Neural crest cell (in vitro differentiated cells): ENCODE measurements at places on chromosomes 7 and 10. TPM values are rescaled to one million over a fixed set of nuclear protein-coding genes. Genes with fewer than 3 reads are reported as not detected.

- no peaks in the 10 kb centered on the region for H3K4me1 ChIP-seq
- no peak overlapping the region for H3K4me3 ChIP-seq
These were observed 524.5 kb downstream of the PHTF2 start for GRCh38 chr7:78323118-78323517.

GRCh38 chr7:142478479-142479220 is 220.8 kb upstream of the PRSS58 start:
- no peaks in the 10 kb centered on the region for H3K36me3 ChIP-seq
- peaks cover 2% of the 10 kb centered on the region for H3K27me3 ChIP-seq
- no peak for DNase-seq
- no peak overlapping the region for H3K27ac ChIP-seq

DNA sequence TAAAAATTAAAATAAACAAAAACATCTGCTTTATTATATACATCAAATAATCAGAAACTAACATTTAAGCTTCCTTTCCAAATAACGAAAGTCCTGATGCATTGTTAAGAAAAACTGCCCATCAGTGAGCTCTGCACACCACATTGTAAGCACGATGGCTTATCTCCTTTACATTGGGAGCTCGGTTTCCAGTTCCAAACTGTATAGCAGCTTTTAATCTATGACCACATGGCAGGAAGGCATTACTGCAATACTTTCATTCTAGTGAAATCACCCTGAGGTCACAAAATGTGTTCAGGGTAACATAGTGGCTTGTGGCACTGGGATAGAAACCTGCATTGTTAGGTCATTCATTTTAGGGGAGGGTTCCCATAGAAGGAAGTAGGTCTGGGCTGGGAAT is 146.3 kb downstream of the ZNF22 start:
- no peaks in the 10 kb centered on the region for H3K4me1 ChIP-seq
- H3K27ac ChIP-seq: no peak overlapping the region
- no peak for DNase-seq

DNA sequence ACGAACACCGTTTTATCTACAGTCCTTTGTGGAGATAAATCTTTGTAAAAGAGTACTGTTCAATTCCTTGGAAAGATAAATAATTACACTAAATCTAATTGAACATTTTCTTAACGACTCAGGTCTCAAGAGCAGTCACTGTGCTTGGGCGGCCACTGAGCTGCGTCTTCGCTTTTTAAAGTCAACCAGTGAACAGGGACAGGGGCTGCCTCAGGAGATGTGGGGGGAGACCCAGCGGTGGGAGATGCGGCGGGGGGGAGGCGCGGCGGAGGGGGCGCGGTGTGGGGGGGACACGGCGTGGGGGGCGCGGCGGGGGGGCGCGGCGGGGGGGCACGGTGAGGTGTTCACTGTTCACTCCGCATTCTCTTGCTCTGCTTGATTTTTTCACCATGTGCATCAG is 39.8 kb downstream of the CAMK2B start:
- H3K4me3 ChIP-seq: no peak overlapping the region
- no peak overlapping the region for H3K27ac ChIP-seq
- H3K27me3 ChIP-seq: no peaks in the 10 kb centered on the region
- H3K36me3 ChIP-seq: no peaks in the 10 kb centered on the region

GRCh38 chr10:9305018-9305655 is 1250.6 kb downstream of the GATA3 start:
- H3K27me3 ChIP-seq: peaks cover 45% of the 10 kb centered on the region
- no peak for DNase-seq
- H3K27ac ChIP-seq: no peak overlapping the region
- H3K4me3 ChIP-seq: no peak overlapping the region

DNA sequence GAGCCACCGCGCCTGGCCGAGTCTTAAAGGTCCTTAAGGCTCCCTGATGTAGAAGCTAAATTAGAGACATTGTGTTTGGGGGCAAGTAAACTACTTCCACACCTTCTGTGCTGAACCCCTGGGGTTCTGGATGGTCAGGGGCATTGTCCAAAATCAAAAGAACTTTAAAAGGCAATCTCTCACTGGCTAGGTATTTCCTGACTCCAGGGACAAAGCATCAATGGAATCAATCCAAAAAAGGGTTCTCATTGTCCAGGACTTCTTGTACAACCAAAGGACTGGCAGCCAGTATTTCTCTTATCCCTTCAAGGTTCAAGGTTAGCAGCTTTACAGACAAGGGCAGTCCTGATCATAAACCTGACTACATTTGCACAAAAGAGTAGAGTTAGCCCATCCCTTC is 24.0 kb downstream of the SRPK2 start:
- H3K4me3 ChIP-seq: no peak overlapping the region
- no peaks in the 10 kb centered on the region for H3K27me3 ChIP-seq
- no peak for DNase-seq
- peaks cover 6% of the 10 kb centered on the region for H3K4me1 ChIP-seq

Gene MMD2
- total RNA-seq: 0.25 TPM in 1 of 2 replicates, not detected in the other

Gene FBXO24
- 0.50 and 0.61 TPM in 2 replicates for total RNA-seq

Gene AKR1D1
- not detected in 2 replicates for total RNA-seq

Gene NME8
- not detected in 2 replicates for total RNA-seq
